NCI-H446 (cell line): ENCODE measurements at places on chromosomes 13 and 19.

- no peak for DNase-seq
These were observed 1394.1 kb downstream of the PCDH9 start for GRCh38 chr13:65836066-65836465.

GRCh38 chr19:7460562-7460966 lies 28.3 kb downstream of the PEX11G start:
- DNase-seq = no peak

- DNase-seq = no peak
These were observed 1558.5 kb downstream of the EFNB2 start for GRCh38 chr13:104976986-104977385.

DNA sequence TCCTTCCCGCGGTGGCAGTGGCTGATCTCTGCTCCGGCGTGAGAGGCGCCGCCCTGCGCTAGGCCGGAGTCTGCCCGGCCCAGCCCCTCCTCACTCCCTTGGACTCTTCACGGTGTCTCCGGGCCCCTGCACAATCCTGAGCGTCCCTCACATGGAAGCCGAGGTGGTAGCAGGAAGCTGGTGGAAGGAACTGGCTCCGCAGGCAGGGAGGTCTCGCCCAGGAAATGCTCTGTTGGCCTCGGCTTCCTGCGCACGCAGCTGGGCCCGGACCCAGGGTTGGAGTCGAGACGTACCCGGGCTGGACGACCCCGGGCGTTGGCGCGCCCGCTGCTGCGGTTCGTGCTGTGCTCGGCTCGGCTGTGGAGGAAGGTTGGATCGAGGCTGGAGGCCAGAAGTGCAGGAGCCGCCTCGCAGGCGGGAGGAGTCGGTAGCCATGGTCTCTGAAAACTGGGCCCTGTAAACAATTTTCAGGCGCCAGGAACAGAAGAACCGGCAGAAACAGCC lies 46.3 kb downstream of the ZNF724 start:
- DNase-seq = no peak

- no peak for DNase-seq
These were observed 239.4 kb downstream of the TEX29 start for GRCh38 chr13:111559612-111560403.

DNA sequence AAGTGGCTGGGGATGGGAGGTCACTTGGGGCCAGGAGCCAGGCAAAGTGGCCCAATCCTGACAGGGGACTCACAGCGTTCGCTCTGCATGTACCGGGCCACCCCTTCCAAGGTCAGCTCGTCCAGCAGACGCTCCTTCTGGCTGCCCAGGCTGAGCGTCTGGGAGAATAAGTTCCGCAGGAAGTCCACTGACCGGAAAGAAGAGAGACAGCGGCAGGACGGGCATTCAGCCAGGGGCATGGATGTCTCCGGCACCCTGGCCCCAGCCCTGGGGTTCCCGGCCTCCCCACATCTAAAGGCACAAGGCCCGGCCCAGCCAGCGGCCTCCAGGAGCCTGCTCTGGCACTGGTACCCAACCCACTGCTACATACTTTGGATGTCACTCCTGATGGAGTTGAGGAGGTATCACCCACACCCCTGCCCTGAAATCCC lies 6.1 kb downstream of the SIRT2 start:
- DNase-seq = no peak

DNA sequence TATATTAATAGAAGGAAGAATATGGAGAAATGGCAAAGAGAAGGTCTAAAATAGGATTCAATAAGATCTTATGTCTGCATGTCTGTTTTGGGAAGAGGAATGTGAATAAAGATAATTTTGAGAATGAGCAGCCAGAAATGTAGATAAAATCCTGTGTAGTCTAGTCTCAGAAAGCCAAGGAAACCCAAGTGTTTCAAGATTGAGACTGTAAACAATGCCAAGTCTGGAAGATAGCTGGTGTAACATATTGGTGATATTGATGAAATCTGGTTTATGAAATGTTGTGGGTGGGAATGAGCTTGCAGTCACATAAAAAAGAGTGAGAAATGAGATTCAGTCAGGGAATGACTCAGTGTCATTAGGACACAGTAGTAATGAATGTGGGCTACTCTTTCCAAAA lies 1180.3 kb upstream of the PCDH20 start:
- no peak for DNase-seq

DNA sequence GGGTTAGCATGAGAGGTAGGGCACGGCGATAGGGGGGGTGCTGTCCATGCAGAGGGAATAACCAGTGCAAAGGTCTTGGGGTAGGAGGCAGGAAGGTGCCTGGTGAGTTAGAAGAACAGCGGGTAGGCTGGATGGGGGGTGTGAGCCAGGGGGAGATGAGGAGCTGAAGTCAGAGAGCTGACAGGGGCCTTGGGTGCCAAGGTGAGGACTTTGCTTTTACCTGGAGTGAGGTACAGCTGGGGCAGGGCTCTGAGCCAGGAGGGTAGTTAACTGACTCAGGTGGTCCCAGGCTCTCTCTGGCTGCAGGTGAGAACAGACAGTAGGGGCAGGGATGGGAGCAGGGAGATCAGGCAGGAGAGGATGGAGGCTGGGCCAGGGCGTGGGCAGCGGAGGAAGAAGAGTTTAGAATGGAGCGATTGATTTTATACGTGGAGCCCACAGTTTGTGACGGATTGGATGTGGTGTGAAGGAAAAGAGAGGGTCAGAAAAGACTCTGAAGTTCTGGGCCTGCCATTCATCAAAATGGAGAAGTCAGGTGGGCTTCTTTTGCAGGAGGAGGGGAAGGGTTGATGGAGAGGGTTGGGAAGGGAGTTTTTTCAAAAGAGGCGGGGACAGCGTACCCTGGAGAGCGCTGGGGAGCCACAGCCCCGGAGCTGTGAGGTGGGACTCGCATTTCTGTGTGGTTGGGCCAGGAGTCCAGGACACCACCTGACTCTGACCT lies 1.2 kb upstream of the GRAMD1A start:
- DNase-seq = no peak

DNA sequence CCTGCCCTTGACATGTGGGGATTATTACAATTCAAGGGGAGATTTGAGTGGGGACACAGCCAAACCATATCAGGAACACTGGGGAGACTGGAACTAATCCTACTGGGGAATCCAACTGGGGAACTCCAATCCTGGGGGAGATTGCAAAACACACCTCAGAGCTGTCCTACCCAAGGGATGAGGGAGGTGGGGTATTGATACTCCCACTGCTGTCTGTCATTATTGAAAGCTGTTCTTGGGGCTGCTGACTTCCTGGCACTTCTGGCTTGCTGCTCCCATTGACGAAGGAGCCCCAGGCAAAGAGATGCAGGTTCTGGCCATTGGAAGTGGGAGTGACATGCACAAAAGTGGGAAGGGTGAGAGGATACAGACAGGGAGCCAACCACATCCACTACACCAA lies 24.7 kb upstream of the POP4 start:
- no peak for DNase-seq

GRCh38 chr13:42574011-42574410 lies at the start of gene TNFSF11:
TSS of gene TNFSF11 (plus strand) at chr13:42574152. CDS start at chr13:42574304, 152 bp downstream.
- no peak for DNase-seq

- DNase-seq = no peak
These were observed 3.7 kb downstream of the CDC34 start for GRCh38 chr19:535017-535835.
